LNCaP clone FGC (cell line): ENCODE measurements at places on chromosomes 1 and 21.

GRCh38 chr1:156090138-156090839 lies 8.0 kb upstream of the MEX3A start:
- DNase-seq, result no peak

GRCh38 chr1:33984906-33985565 lies 121.2 kb downstream of the HMGB4 start:
- no peak for DNase-seq

DNA sequence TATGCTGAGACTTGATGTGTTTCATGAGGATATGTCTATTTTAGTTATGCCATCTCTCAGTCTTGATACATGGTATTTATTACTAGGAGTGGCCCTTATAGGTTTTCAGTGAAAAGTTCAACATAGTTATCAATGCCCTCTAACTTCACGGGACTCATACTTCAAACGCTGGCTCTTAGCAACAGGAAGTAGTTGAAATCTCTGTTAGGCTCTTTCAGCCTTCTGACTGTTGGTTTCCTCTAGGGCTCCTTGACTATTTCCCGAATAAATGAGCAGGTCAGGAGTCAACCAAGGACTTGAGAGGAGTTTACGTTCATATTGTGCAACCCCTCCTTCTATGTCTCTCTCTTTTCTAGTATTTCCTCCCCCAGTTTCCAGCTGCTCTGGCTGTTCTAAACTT lies 141.8 kb downstream of the RGS7 start:
- DNase-seq, result no peak

- DNase-seq, result peak; percentile 72
Observed at GRCh38 chr1:47013293-47013692, 10.2 kb upstream of the CYP4X1 start.

GRCh38 chr1:184455786-184456185 lies 69.0 kb downstream of the C1orf21 start:
- DNase-seq, result no peak

GRCh38 chr1:206049293-206049692 lies 3.7 kb upstream of the RHEX start:
- DNase-seq, result no peak

- DNase-seq, result no peak
Observed at GRCh38 chr1:20167126-20167525, 18.8 kb upstream of the UBXN10 start.

DNA sequence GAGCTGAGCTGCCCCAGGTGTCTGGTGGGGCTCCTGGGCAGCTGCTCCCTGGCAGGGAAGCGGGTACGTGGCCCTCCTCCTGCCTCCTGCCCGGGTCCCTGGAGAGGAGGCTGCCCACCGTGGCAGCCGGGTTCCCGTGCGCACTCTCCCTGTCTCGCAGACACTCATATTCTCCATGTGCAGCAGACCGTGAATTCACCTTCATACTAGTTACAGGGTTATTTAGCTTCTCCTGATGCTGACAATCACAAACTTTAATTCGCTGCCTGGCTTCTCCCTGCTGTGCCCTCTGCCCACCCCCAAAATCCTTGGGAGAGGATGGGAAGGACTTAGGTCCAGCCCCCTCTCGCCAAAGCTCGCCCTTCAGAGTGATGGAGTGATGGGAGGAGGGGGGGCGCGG lies 95.3 kb downstream of the CASZ1 start:
- DNase-seq, result no peak

DNA sequence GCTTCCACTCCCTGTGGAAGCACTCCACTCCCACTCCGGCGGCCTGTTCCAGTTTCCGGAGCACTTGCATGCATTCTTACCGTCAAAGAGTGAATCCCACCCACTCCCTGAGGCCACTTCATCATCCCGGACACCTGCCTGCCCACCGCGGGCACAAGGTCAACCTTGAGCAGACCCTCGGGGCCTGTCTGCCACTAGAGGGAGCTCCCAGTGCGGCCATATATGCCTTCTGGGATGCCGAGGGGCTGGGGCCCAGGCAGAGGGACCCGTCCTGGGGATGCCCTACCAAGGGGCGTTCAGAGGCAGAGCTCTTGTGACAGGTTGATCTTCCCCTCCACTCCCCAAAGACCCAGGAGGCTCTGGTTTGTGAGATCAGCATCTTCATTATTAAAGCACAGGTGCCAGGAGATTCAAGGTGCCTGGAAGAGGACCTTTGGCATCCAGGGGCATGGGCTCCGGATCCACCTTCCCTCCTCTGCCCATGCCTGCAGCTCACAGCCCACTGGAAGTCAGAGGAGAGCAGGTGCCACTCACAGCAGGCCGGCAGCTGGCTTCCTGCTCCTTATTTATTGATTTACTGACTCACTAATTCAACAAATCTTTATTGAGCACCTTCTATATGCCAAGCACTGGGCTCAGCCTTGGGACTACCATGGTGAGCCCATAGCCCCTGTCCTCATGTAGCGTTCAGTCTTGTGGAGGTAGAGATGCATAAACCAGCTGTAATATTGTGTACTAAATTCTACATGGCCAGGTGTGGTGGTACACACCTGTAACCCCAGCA lies 47.3 kb downstream of the UBIAD1 start:
- no peak for DNase-seq

DNA sequence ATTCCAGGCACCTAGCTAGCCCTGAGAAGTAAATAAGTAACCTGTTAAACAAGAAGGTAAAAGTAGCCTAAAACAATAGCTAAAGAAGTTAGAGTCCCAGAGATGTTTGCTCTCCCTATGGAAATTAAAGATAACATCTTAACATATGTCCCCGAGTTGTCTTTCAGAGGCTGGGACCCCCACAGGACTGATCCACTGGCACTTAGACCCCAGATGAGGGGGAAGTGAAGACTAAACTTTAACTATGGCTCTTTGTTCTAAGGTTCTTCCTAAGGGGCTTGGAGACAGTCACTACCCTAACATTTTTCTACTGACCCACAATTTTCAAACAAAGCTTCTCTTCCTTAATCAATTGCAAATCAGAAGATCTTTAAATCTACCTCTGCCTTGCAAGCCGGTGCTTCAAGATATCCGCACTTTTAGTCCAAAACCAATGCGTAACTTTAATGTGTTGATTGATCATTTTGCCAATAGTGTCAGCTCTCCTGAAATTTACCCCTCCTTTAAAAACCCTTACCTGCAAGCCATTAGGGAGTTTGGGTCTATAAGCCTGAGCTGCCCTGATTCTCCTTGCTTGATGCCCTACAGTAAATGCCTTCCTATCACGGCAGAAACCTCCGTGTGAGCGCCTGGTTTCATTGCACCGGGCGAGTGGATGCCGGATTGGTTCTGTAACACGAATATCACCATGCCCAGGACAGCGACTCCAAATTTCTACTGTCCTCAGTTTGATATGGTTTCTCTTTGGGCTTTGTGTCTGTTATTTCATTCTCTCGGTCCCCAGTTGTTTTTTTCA lies 404.4 kb downstream of the SIPA1L2 start:
- no peak for DNase-seq

DNA sequence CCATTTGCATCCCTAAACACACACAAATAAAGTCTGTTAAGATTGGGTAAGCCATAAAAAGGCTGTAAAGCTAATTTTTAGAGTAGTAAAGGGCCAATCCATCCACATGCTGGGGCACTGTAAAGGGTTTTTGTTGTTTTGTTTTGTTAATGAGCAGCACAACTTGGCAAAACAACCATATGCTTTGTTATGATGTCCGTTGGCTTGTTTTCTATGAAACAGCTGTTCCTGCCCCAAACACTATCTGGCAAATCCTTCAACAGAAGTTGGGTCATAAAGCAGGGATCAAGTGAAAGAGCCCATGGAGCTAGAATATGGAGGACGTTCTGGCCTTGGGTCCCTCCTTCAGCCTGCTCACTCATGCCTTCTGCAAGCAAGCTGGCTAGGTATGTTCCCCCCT lies 183.6 kb downstream of the APP start:
- no peak for DNase-seq

DNA sequence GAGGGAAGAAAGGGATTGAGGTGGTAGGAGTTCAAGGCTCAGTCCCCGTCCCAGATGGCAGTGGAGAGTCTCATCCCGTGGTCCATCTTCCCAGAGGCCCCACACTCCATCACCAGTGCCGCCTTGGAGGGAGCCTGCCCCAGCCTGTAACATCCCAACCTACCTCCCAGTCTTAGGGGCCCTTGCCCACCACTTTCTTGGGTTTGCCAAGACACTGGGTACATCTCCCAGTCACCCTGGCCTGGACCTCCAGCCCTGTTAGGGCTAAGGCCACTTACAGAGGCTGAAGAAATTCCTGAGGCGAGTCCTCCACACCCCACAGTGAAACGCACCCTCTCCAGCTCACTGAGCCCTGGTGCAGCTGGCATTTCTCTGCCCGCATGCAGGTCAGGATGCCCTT lies 3.3 kb downstream of the TMEM200B start:
- no peak for DNase-seq

DNA sequence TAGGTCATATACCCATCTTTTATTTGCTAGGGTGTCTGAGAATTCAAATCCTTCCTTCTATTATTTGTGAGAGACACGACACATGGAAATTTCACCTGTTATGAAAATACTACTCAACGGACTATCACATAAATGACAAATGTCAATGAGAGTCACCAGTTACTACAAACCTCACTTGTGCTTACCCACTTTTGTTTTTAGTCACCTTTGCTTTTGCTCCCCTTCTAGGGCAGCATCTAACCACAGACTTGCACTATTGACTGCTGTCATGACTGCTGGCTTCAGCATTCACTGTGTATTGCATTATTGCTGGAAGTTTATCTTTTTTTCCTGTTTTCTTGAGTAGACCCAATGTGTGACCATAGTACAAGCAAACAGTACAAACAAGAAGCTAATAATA lies 1048.0 kb downstream of the PLA2G4A start:
- DNase-seq, result no peak

DNA sequence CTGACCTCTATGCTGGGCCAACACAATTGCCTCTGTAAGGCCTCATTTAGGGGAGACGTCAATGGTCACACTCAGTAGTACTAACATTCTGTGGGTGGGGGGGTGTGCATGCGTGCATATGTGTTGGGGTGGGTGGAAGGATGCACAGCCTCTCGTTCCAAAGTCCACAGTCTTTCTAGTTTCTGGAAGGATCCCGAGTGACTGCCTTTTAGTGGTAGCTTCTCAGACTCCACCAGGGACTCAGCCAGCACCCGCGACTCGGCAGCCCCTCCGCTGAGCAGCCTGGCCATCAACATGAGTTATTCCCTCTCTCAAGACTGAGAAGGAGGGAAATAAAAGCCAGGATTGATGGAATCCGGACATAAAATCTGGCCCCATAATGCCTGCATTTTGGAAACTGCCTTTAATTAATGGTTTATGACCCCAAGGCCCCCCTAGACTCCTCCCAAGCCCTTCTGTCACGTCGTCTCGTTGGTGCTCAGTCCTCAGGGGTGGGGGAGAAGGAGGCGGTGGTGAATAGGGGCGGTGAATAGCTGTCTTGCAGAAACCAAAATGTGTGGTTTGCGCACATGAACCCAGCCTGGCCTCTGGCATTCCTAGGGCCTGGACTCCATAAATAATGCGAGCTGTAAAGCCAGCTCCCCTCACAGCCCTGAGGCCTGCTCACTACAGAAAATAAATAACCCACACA lies 65.1 kb upstream of the TMEM51 start:
- no peak for DNase-seq

GRCh38 chr1:225996946-225997545 lies 2.1 kb downstream of the SDE2 start:
- DNase-seq, result no peak

DNA sequence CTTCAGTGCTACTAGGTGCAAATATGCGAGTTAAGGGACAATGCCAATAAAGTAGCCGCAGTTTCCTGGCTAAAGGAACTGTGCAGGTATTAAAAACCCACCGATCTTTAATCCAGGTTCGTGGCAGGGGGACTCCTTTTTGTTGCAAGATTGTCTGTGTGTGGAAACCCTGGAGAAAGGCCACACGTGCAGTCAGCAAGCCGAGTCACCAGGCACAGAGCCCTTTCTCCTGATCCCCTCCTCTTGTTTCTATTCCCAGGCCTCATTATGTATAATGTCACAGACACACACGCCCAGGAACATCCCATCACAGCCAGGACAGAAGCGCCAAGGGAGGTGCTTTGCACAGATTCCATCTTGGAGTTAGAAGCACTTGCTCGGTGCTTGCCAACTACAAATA lies 528.9 kb downstream of the KIF26B start:
- no peak for DNase-seq

GRCh38 chr1:15004396-15004795 lies 149.2 kb upstream of the TMEM51 start:
- no peak for DNase-seq

- DNase-seq, result no peak
Observed at GRCh38 chr21:31255896-31256295, 88.2 kb downstream of the TIAM1 start.

GRCh38 chr1:2255420-2256369 lies 27.6 kb downstream of the SKI start:
- DNase-seq, result no peak

DNA sequence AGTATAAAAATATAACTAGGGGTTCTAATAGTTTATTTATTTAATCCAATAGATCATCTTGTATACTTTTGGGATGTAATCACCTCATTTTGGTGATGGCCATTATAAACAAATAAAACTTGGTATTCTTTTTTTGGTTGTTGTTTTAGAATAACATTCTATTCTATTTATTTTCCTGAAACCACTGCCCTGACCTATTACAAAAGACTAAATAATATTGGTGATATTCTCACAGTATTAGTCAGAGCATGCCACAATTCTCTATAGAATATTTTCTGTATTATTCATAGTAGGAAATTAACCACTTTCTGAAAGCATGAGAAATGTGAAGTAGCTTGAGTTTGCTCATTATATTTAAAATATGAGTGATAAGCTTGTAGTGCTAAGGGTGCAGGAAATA lies 54.1 kb upstream of the LRRC7 start:
- DNase-seq, result no peak

DNA sequence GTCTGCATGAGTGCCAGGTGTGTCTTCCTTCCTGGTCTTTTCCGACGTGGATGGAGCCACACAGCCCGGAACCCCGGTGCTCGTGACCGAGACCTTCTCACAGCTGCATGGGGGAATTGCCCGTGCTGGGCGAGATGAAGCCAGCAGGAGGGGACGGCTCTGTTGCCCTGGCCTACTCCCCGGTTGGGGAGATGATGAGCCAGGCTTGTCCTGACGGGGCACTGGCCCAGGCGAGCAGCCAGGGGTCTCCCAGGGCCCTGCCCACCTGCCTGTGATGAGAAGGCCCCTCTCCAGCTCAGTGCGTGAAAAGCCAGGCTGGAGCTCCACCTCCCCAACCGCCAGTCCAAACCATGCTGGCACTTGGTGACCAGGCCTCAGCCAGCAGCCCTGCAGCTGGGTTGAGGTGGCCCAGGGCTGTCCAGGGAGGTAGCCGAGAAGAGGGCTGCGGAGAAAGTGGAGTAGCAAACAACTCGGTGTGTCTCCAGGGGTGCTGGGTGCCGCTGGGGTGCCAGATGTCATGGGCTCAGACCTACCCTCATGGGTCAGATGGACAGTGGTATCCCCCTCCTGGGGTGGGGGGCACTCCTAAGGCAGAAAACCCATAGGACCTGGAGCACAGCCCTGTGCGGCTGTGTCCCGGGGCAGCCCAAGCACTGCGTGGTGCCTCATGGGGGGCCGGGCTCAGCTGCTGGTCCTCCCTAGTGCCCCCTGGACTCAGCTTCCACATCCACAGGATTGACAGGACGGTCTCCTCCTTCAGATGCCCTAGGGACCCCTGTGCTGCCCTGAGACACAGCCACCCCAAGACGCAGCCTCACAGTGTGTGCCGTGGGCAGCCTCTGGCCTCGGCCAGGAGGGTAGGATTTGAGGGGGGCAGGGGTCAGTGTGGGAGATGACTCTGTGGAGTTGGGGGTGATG lies 26.1 kb downstream of the PRDM16 start:
- no peak for DNase-seq

- no peak for DNase-seq
Observed at GRCh38 chr1:113197719-113198330, 124.8 kb downstream of the LRIG2 start.

- no peak for DNase-seq
Observed at GRCh38 chr1:18239671-18240070, 132.1 kb downstream of the IGSF21 start.
